ENCODE measurements at places on chromosomes 2 and 18. TPM values are rescaled to one million over a fixed set of nuclear protein-coding genes. Genes with fewer than 3 reads are reported as not detected.

Gene ABCG5
- total RNA-seq: not detected

Gene LGALSL
- 2.3 TPM for total RNA-seq

GRCh38 chr2:64595397-64596176, 58.1 kb downstream of the SERTAD2 start:
- DNase-seq: no peak

- no peak for DNase-seq
Observed at GRCh38 chr2:99605036-99605435, 115.2 kb upstream of the REV1 start.

DNA sequence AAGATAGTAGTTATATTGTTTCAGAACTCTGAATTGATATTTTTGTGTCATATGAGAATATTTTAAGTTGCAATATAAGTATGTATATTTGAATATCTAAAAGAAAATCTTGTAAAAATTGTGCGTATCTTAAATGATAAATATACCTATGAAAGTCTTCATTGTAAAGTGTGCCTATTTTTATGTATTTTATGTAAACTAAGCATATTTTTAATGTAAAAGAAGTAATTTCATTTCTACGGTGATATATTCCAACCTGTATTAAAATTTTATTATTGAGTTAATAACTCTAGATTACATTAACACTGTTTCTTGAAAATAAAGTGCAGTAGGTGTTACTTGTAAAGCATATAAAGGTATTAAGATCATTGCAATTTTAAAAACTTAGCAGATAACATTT, 233.4 kb downstream of the PHLPP1 start:
- DNase-seq: no peak

Gene GALNT13
- not detected for total RNA-seq

- DNase-seq: peak; percentile 19
Observed at GRCh38 chr2:74374509-74375205, 5.5 kb downstream of the DCTN1 start.

DNA sequence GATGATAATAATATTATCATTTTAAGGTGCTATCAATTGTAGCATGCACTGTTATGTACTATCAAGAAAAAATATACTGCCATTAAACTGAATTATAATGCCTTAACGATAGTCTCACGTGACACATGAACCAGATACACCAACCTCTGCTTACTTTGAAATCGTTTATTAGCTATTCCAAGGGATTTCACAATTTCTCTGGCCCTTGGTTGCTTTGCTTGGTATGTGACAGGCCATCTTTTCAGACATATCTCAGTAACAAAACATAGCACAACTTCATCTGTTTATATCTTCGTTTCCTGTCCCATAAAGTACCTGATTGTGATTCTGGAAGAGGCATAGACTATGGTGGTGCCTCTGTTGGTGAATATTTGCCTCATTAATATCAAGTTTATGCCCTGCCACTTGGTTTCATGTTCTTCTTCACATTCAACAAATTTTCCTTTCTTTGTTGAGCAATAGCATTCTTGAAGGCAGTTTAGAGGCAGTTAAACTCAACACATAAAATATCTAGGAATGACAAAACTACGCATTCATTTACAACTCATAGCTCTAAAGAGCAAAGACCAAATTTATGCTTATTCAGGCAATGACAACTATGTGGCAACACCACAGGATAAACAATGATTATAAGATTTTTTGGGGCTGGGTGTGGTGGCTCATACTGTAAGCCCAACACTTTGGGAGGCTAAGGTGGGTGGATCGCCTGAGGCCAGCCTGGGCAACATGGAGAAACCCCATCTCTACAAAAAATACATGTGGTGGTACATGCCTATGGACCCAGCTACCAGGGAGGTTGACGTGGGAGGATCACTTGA, 84.3 kb downstream of the MCFD2 start:
- no peak for DNase-seq

GRCh38 chr2:195115738-195116137, 541.3 kb upstream of the SLC39A10 start:
- no peak for DNase-seq

DNA sequence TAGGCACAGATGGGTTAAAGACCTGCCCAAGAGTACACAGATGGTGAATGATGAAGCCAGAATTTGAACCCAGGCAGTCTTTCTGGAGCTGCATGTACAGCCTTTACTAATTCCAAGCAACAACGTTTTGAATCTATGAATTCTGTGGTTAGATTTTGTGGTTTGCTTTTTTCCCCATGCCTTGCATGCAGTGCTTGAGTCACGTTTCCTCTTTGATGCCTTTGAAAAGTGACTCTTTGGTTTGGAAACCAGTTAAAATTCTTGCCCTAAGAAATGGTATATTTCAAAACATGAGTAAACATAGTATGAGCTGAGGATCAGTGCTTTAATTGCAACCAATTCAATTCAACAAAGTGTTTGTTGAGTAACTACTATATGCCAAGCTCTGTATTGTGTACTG, 48.2 kb upstream of the PPM1B start:
- DNase-seq: no peak

DNA sequence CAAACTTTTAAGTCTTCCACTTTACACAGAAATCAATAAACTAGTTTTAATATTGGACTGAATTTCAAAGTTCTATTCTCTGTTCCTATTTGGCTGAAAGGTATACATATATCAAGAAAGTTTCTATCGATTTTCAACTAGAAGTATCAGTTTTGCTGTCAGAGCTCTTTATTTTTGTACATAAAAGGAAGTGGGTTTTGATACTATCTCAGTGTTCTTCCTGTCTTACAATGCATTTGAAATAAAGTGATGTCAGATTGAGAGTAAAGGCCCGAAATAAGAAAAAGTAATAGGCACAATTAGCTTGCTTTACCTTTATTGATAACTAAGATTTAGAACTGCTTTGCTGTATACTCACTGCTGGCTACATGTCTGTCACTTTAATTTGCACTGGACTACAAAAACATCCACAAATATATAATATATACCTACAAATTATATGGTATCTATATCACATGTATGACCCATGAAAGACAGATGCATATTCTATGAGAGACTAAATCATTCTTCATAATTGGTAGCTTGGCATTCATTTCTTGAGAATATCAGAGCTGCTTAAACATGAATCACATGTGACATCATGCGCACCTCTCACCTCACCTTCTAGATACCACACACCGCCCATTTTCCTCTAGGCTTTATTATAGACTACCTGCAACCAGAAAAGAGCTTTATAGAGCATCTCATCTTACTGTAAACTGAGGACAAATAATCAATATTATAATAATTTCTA, 83.6 kb downstream of the ASXL2 start:
- DNase-seq: peak; percentile 44

Gene RAB6C
- total RNA-seq: not detected

DNA sequence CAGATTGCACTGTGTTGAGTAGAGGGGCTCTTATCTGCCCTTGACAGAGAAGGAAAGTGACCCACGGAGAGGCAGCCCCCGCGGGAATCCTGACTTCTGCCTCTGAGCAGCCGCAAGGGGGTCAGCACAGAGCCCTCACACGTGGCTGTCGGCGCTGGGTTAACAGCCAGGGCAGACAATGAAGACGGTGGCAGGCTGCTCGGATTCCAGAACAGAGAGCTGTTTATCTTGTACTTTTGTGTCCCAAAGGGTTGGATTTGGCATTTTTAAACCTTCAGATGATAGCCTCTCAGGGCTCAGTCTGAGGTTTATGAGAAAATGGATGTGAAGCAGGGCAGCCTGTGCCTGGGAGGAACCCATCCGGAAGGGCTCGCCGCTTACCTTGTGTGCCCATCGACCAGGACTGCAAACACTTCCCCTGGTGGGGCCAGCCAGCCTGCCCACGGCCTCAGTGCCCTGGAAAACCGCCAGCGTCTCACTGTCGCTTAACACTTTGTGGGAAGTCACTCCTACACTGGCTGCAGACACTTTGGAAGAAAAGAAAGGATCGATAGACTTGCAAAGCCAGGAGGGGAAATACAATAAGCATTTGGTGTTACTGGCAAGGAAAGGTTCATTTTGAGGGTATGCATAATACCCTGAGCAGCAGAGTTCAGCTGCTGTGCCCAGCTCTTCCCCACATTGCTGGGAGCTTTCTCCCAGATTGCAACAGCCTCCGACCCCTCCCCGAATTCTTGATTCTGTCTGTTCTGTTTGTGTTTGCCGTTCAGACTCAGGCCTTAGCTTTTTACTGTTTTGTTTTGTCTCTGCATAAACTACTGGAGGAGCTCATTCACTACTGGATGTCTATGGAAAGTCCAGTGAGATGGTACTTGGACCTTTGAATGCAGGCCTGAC, 325.3 kb upstream of the MYT1L start:
- no peak for DNase-seq

DNA sequence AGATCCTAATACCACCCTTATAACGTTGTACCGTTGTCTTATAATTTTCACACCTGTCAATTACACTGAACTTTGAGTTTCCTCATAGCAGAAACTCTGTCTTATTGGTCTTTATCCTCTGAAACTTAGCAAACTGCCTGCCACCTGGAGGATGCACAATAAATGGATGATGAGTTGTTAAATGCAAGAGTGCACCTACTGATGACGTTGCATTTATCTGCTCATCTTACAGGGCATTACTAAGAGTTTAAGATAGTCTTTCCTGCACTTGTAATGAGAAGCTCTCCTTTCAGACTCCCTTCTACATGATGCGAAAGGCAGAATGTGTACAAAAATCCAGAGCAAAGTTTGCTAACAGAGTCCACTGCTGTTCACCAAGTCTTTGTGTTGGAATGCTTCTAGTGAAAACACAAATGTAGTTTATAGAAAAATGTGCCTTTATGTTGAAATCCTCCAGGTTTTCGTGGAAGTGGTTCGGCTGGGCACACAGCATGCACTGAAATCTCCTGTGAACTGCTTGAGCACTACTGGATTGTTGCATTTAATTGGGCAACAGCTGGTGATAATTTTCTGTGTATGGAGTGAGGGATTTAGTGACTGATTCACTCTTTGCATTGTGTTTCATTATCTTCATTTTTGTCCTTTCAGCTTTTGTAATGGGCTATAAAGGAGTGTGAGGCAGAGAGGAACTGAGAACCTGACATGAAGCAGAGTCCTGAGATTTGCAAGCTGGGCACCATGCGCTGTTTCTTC, 665.8 kb upstream of the ID2 start:
- no peak for DNase-seq

DNA sequence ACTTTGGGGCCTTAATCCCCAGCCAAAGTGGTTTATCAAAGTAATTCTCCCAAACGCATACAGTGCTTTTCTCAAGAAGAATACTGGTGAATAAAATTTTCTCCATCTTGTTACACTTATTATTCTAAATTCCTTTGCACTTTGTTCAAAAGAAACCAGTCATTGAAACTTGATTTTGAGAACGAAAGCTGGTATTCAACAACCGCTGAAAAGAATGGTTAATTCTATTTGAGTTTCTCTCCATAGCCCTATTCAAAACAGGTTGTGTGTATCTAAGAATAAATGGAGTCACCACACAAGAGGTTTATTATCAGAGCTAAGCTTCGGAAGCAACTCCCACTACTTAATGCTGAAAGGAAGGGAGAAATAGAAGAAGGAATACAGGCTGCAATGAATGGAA, 117.7 kb downstream of the C1D start:
- DNase-seq: no peak

Gene CFAP65
- total RNA-seq: not detected

Gene SERPINB3
- total RNA-seq: not detected

Gene FAM228A
- total RNA-seq: not detected
